ENCODE measurements at places on chromosomes 16 and 17.

DNA sequence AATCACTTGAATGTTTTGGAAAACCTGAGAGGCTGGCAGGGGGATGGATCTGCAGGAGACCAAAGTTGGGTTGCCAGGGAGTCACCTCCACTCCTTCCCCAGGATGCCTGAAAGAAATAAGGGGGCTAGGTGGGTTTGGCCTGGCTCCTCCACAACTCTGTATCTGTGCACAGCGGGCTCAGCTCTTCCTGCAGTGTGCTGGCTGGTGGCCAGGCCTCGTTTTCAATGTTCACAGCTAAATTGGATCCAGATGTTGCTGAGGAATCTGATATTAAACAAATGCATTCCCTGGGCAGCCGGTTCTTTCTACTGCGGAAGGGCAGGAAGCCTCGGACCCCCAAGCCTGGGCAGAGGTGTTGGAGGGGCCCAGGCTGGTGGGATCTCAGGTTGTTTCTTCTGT, 106.2 kb downstream of the N4BP1 start:
- DNase-seq, result no peak

DNA sequence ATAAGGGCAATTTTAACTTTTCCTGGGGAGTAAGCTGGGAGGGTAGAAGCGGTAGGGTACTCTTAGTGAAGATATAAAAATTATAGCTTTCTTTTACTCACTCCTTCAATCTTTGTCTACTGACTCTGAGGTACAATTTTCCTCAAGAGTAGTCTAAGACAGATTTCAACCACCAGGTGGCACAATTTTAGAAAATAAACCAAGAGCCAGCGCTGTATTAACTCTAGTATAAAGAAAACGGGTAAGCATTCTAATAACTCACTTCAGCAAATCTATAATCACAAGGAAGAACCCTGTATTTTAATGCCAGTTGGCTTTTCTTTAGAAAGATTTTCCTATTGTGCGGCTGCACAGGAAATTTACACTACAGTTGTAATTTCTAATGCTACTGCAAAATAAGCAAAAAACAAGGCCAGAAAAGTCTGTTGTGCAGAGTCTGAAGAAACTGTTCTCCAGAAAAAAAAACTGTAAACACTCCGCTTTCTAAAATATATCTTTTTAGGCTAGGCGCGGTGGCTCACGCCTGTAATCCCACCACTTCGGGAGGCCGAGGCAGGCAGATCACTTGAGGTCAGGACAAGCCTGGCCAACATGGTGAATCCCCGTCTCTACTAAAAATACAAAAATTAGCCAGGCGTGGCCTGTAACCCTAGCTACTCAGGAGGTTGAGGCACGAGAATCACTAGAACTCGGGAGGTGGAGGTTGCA, 1.9 kb downstream of the CMC2 start:
- DNase-seq, result no peak

DNA sequence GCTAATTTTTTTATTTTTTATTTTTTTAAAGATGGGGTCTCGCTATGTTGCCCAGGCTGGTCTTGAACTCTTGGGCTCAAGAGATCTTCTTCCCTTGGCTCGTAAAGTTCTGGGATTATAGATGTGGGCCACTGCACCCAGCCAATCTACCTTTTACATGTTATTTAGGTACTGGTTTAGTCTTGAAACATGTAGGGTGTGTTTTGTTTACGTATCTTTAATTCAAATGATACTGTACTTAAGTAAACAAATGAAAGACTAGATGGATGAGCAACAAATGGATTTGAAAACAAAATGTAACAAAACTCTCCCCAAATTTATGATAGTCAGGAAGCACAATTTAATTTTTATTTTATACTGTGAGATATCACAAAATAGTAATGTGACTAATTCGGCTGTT, 207.7 kb downstream of the LGALS9B start:
- no peak for DNase-seq

- no peak for DNase-seq
These were observed 421.1 kb upstream of the C16orf82 start for GRCh38 chr16:26645614-26646013.
